ENCODE measurements at places on chromosomes 1 and 21.

- DNase-seq = peak; percentile 58
Observed at GRCh38 chr1:3618881-3619671, 5.7 kb upstream of the TPRG1L start.

DNA sequence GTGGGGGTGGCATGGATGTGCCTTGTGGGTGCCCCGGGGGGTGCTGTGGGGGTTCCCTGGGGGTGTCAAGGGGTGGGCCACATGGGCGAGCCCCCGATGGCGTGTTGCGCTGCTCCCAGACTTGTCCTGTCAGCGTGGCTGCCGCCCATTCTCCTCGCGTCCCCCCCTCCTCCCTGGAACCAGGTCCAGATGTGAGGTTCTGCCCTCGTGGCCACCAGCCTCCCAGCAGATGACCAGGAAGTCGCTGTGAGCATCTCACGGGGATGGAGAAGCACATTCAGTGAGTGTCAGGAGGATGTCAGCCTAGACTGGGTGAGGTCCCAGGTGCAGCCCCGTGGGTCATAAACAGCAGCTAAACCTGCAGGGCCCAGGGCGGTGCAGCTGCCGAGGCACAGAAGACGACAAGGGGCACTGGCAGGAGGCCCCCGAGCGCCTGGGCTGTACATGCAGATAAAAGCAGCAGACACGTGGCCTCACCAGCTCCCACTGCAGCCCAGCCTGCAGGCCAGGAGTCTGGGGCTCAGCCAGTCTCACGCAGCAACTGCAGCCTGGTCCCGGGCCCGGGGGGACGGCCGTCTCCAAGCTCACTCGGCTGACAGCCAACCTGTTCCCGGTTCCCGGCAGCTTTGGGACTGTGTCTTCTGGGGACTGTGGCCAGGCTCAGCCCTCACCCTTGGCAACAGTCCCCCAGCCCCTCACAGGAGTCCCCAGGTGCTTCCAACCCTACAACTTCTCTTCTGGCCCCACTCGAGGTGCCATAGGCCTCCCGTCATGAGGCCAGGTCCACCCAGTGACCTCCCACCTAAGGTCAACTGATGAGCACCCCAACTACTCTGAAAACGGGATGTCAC, 17.5 kb upstream of the COL6A2 start:
- no peak for DNase-seq

GRCh38 chr21:22955559-22955958, 1957.3 kb downstream of the NCAM2 start:
- no peak for DNase-seq

DNA sequence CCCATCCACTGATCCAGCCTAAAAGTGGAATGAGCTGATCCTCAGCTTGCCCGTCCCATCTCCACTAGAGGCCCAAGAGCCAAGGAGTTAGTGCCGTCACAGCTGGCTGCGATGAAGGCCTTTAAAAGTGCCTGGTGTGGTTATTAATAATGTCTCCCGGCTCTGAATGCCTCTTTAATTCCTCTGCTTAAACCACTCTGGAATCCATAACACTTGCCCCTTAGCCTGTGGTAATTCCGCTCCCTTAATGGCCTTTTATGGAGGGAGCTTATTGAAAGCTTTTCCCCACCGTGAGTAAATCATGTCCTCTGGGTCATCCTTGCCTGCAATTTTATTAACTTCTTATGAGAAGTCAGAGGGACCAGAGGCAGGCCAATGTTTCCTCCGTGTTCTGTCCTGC, 55.4 kb downstream of the UBIAD1 start:
- DNase-seq = no peak

DNA sequence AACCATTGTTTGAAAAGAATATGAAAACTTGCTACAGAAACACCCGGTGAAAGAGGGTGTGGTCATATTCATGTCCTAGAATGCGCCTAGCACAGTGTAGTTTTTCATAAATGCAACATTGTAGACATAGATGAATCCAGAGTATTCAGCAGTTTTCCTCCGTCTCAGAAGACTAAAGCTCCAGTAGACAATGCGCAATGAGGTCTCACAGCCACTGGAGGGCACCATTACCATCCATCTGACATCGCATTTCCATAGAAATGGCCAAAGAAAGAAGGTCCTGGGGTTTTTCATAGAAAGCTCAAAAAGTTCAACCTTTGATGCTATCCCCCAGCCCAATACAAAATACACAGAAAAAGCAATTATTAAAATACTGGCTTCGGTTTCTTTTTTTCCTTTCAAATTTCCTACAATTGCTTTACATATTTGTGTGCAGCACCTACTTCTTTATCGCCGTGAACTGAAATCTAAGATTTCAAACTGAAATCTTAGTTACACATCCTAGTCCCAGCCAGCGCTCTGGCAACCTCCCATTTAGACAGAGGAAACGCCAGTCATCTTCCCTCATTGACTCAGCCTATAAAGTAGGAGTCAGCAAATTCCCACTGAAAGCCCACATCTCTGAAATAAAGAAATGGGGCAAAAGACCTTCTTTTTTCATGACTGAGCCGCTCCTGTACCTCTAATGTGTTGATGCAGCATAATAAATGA, 3.9 kb upstream of the CD58 start:
- DNase-seq = peak; percentile 70

DNA sequence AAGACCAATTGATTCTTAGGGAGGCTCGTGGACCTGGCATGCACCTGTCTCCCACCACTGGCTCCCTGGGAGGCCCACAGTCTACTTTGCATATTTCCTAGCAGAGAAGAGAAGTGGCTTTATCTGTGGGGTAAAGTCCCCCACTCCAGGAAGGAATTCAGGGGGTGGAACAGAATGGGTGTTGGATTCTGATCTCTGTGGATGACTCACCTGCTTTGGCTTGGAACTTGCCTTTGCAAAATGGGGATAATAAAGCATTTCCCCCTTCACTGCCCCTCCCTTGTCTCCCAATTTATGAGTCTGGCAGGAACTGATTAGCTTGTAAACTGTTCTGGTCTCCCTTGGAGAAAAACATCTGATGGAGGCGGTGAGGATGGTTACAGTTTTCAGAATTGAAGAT, 21.2 kb upstream of the OTUD3 start:
- peak; percentile 43 for DNase-seq

- no peak for DNase-seq
Observed at GRCh38 chr1:208684192-208684591, 440.0 kb upstream of the PLXNA2 start.

- no peak for DNase-seq
Observed at GRCh38 chr1:15262003-15262377, 15.0 kb downstream of the FHAD1 start.
